ENCODE measurements at places on chromosomes 2 and 18. TPM values are rescaled to one million over a fixed set of nuclear protein-coding genes. Genes with fewer than 3 reads are reported as not detected.
A peak's percentile ranks its signal among the peaks of the same experiment; 100 is the strongest.

Gene NEU2
- total RNA-seq, result not detected

Gene RESP18
- total RNA-seq, result not detected

Gene KCNG3
- 4.8 TPM for total RNA-seq

DNA sequence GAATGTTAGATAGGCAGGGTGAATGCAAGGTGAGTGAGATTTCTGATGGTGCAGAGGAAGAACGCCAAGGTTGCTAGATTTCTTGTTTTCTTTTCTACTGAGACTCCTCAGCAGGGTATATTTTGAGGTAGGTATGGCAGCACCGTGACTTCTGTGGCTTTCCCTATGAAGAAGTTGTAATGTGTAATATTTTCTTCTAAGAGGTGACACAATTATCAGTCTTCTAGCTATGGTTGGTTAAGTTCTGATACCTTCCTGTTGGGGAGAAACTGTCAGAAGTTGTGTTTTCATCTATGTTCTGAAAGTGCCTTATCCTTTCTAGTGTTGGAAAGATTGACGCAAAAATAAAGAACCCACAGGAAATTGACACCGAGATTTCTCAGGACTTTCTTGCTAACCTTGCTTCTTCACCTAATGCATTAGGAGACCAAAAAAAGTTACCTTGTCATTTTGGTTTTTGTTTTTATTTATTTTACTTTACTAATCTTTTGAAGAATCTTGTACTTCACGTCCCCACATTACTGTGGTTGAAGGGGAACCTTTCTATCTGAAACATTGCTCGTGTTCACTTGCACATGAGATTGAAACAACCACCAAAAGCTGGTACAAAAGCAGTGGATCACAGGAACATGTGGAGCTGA is 11.9 kb downstream of the IL18R1 start:
- no peak for DNase-seq

DNA sequence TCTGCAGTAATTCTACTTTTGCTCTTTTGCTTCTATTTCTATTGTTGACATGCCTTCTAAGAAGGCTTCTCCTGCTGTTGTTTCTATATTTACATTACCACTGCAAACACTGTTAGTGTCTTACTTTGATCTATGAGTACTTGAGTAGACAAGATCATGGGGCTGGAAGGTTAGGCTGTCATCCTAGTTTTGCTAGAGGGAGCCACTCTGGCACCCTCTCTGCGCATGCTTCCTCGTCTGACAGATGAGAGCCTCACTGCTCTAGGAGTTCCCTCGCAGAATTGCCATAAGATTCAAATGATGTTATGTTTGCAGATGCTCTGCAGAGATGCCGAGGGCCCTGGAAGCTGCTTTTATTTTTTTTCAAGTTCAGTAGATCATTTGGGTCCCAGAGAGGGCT is 185.6 kb downstream of the RNF144A start:
- DNase-seq, result no peak

DNA sequence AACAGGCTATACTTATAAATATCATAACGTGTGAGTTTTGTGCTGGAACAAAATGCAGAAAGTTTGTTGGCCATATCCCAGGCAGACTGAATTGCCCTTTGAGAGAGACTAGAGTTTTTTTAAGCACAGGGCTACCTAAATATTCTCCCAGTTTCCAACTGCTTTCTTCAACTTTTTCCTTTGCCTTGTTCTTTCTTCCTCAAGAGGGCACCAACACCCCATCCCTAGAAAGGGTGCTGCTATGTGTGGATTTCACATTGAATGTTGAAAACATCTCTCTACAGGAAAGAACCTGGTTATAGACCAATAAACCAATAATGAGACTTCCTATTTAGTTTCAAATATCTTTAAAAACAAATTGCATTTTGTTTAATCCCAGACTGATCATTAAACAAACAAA is 87.9 kb downstream of the ICOS start:
- peak; percentile 71 for DNase-seq

DNA sequence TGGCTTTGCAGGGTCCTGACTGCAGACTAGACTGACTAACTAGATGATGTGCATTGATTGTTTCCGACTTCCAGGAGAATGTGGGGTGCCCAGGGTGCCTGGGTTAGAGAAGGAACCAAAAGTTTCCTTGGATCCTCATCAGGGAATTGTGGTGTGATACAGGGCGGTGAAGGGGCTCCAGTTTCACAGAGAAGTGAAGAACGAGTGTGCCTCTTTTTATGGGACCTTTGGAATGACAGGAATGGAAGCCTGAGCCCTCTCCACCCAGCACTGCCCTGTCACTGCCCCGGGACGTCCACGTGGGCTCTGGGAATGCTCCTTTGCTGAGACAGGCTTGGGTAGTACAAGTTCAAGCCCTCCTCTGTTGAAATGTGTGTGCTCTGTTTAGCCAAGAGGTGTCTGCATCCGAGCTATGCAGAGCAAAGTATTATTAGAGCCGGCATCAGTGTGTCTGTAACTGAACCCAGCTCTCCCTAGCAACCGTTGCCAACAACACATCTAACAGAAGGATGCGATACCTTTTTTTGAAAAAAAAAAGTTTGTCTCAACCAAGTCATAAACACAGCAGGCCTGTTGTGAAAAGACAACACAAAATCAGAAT is 183.6 kb downstream of the SMAD7 start:
- DNase-seq, result no peak

GRCh38 chr2:163625632-163626031 is 110.2 kb downstream of the FIGN start:
- DNase-seq, result no peak
